ENCODE measurements at places on chromosomes 1 and 21.

DNA sequence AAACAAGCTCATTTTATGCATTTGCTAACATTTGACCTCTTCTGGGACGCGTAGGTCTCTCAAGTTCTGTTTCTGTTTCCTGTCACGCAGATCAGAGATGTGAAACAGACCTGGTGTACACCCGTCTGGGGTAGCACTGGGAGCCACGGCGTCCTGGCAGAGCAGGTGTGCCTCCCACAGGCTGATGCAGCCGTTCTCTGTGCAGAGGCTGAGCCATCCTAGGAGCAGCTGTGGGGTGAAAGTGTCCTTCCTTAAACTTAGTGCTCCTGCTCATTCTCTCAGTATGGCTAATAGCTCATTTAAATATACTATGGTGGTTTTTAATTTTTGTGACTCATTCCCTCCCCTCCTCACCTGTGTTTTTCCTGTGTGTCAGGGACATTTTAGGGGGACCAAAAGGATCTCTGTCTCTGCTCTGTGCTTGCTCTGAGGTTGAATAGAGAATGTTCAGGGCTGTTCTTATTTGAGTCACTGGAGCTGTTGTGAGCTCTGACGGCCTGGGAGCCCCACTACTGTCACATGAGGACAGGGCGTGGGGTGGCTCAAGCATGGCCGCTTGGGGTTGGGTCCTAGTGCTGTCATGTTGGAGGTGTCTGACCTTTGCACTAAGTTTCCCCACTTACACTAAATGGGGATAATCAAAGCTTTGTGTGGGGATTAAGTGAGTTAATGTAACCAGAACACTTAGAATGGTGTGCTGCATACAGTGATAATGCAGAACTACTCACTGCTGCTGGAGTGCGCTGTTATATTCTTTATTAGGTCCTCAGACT, 43.0 kb downstream of the GALNT2 start:
- DNase-seq: no peak

- DNase-seq: no peak
Measured at GRCh38 chr1:108050158-108050557, 85.2 kb upstream of the VAV3 start.

DNA sequence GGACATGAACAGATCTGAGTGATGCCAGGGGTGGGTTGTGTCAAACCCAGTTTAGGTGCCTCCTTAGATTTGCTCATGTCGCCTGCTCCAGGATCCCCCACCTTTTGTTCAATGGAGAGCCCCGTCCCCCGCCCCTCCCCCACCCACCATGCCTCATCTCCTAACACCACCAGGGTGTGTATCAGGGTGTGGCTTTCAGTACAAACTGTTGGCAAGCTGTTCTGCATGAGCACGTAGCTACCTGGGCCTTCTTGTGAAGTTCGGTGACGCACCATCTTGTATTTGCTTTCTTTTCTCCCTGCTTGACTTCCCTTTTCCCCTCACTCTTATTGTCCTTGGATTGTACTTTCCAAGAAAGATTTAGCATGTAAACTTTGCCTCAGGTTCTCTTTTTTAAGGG, 94.8 kb downstream of the EBNA1BP2 start:
- no peak for DNase-seq

GRCh38 chr1:118461154-118461553, 276.1 kb upstream of the SPAG17 start:
- no peak for DNase-seq

DNA sequence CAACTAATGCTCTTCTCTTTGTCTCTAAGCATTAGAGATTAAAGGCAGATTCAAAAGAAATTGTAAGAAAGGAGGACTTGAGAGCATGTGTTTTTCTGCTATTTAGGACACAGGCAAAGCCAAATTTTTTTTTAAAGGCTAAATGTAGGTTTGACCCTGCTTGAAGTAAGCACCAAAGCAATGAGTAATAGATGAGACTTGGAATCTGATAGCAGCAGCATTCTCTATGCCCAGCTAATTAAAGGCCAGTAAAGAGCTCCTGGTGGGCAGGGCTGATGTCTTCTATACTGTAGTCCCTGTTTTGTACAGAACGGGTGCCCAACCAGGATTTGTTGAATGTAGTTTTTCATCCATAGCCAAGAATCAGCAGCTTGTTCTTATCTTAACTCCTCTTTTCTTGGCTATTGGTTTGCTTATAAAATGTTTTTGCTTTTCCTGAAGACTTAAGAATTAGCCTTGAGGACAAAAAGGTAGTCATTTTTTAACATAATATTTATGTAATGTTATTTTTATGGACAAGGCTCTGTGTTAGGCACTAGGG, 179.6 kb downstream of the LMO4 start:
- DNase-seq: no peak

Measured in stimulated activated CD8-positive, alpha-beta memory T cell treated with anti-CD3 and anti-CD28 coated beads, Interleukin-15, amount 100 ng/mL, for 1 hour (primary cell).